Effector CD8-positive, alpha-beta T cell (primary cell): ENCODE measurements at places on chromosomes 4 and X.

DNA sequence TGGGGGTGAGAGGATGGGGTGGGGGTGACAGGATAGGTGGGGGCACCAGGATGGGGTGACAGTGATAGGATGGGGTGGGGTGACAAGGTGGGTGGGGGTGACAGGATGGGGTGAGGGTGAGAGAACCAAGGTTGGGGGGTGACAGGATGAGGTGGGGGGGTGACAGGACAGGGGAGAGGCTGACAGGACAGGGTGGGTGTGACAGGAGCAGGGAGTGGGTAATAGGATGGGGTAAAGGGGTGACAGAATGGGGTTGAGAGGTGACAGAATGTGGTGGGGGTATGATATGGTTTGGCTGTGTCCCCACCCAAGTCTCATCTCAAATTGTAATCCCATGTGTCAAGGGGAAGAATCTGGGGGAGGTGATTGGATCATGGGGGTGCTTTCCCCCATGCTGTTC, 26.0 kb downstream of the RNF212 start:
- no peak for DNase-seq

GRCh38 chr4:44448521-44449461, at the start of gene KCTD8:
TSS of gene KCTD8 (minus strand) at chr4:44448809.
- no peak for DNase-seq

DNA sequence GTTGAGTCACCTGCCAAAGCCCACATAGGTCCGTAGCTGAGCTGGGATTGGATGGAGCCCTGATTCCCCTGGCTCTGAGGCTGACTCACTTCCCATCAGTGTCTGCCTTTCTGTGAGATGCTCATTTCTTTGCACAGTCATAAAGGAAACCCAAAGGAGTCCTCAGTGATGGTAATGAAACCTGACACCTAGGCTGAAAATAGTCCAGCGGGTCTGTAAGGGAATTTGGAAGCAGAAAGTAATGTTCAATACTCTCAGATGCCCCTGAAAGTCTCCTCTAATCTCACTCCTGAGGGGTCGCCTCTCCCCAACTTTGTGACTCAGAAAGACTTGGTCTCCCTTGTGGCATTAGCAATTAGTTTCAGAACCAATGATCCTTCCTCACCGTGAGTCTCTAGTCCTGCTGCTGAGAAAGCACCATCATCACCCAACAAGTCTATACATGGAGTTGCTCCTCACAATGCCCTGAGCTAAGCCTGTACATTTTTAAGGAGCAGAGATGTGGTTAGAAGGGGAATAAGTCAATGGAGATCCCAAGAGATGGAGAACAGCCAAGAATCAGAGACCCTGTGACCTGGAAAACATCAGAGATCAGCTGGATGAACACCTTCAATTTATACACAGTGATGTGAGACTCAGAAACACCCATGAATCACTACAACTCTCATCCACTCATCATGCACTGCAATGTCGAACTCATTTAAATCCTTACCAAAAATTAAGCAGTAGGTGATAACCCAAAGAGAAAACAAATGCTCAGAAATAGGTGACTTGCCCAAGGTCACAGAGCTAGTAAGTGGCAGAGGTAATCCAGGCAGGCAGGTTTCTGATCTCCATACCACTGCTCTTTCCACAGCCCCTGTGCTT, 219.0 kb upstream of the CPEB2 start:
- DNase-seq = no peak

GRCh38 chrX:65014230-65014629, 38.0 kb upstream of the ZC4H2 start:
- DNase-seq = no peak

- no peak for DNase-seq
Measured at GRCh38 chrX:137194164-137194563, 160.4 kb upstream of the GPR101 start.

DNA sequence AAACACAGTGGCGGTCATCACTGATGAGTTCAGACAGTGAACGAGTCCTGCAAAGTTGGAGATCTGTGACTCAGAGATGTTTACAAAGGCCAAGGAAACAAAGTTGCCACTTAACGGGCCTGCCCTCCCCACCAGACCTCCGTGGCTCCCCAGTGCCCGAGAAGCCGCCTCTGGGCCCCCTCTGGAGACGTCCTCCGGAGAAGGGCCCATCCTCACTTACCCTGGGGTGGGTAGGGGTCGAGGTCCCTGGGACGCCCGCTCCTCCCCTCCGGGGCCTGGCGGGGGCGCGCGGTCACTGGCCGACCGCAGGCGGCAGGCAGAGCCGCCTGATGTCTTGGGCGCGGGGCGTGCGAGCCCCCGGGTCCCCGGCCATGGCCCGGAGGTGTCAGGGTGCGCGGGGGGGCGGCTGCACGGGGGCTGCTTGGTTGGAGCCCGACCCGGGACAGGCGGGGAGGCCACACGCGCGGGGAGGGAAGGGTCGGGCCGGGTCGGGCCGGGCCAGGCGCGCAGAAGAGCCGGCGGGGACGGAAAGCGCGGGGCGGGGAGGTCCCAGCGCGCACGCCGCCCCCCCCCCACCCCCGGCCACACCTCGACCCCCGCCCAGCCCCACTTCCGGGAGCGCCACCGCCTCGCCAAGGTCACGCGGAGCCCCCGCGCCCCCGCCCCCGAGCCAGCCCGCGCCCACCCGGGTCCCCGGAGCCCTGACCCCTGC, 529 bp downstream of the DHRSX start:
- DNase-seq = no peak

DNA sequence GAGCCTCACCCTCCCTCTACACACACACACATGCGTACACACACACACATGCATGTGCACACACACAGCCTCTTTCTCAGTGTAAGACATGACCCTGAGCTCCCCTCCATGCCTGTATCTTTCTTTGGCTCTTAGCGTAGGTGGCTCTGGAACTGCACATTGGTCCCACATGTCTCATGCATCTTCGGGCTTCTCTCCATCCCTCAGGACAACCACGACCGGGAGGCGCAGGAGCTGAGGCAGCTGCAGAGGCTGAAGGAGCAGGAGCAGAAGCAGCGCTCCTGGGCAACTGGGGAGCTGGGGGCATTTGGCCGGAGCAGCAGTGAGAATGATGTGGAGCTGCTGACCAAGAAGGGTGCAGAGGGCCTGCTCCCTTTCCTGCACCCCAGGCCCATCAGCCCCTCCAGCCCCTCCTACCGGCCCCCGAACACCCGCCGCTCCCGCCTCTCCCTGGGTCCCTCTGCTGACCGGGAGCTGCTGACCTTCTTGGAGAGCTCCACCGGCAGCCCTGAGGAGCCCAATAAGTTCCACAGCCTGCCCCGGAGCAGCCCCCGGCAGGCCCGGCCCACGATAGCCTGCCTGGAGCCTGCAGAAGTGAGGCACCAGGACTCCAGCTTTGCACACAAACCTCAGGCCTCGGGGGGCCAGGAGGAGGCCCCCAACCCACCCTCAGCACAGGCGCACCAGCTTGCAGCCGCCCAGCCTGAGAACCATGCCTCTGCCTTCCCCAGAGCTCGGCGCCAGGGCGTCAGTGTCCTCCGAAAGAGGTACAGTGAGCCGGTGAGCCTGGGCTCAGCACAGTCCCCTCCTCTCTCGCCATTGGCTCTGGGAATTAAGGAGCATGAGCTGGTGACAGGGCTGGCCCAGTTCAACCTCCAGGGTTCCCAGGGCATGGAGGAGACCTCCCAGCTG, 38.6 kb downstream of the FHDC1 start:
- no peak for DNase-seq

- no peak for DNase-seq
Measured at GRCh38 chr4:98508829-98509598, 149.4 kb downstream of the TSPAN5 start.

DNA sequence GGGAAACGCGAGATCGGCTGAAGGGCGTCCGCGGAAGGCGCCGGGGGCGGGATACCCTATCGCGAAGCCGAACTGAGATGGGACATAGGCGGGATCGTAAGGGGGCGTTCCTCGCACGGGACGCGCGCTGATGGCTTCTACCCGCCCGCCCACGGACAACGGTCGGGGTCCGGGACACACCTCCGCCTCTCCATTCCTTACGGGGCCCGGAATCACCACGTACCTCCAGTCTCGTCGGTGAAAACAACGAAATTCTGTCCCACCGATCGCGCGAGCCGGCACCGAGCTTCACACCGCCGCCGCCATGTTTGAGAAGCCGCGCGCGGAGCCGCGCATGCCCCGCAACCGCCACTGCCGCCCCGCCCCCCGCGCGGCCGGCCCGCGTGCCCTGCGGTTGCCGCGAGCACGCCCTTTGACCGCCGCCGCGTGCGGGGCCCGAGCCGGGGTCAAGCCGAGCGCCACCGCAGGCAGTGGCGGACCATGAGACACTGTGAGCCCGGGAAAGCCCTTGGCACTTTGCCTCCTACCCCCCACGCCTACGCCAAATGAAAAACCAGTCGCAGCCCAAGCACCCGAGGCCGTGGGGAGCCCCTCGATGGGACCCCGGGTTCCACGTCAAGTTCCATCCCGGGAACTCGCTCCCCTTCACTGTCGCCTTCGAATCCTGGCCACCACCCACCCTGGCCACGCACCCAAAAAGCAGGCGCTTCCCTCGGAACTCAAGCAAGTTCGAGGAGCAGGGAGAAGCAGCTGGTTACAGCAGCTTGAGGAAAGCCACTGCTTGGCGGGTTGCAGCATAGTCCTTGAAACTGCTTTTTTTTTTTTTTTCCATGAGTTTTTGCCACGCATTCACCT, at the start of gene SCML2:
Gene SCML2 (minus strand): TSS at position 320 of the 855 bp plus-strand sequence. CDS start 20,617 bp downstream, outside the sequence.
- DNase-seq = peak; percentile 2

- DNase-seq = no peak
Measured at GRCh38 chr4:172851534-172851933, 317.1 kb upstream of the GALNT7 start.

DNA sequence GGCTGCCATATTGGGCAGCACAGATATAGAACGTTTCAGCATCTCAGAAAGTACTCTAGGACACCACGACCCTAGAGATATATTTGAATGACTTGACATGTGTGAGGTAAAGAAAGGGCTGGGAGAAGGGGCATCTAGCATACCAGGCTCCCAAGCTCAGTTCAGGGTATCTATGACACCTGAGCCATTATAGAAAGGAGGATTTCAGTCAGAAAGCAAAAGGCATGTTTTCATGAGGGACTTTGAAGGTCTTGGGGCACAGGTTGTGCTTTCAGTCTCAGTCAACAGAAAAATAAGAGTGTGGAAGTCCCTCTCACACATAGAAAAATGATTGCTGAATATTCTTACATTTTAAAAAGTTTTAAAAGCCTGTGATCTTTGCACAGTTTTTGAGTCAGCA, 51.6 kb downstream of the NIPAL1 start:
- DNase-seq = no peak

DNA sequence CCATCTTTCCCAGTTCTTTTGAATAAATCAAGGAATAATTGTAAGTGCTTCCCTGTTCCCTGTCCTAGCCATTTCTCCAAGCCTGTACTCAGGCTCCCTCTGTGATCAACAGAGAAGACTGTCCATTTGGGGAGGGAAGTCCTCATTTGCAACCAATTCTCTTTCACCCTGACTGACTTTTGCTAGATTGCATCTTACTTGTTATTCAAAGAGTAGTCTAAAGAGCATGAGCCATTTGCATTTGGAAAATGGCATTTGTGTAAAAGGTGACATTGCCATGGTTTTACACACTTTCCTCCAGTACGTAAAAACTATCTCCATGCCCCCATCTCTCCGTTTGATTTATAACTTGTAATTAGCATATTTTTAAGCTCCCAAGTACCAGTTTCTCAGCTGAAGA, 110.6 kb downstream of the MBNL3 start:
- DNase-seq = no peak

- no peak for DNase-seq
Measured at GRCh38 chr4:183996868-183997267, 91.8 kb downstream of the STOX2 start.

DNA sequence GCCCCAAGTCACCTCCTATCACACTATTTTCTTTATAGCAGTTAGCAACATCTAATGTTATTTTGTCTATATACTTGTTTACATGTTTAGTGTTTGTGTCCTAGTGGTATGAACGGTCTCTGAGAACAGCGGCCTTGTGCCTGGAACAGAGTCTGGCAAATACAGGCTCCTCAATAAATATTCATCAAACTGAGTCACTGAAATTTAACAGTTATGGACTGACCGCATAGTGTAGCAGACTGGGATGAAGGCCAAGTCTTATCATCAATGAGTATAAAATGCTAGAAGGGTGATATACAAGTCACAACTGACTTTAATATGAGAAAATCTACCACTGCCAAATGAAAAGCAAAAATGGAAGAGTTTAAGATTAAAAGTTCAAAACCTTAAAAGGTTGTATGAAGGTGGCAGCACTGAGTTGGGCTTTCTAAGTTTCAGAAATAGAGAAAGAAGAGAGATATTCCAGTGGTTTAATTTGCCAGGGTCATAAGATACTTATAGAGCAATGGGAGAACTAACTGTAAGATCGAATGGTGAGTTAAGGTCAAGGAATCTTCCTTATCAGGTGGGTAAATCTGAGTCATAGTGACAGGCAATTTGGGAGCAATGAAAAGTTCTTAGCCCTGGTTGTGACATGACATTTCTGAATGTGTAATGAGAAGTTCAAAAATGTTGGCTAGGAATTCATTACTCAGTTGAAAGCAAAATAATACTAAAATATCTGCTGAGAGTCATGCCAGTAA, 34.9 kb downstream of the ELOVL6 start:
- DNase-seq = no peak

- DNase-seq = no peak
Measured at GRCh38 chr4:4735136-4735750, 124.2 kb upstream of the MSX1 start.

GRCh38 chr4:76492055-76492454, 57.0 kb downstream of the SHROOM3 start:
- no peak for DNase-seq

GRCh38 chr4:7160439-7160838, 31.9 kb upstream of the SORCS2 start:
- DNase-seq = no peak

DNA sequence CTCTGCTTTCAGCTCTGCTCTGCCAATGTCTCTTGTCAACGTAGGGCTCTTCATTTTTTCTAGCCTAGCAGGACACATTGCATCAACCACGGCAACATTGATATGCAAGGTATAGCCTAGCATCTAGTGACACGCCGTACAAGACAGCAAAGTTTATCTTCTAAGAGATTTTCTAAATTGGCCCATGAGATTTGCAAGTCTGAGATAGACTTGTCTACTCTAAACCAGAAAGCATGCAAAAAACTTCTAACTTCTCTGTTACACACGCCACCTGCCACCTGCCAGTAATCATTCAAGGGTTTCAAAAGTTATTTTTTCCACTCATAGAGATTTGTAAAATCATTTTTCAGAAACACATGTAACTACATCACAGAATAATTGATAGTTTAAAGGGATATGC, 1265.7 kb downstream of the C4orf33 start:
- no peak for DNase-seq

GRCh38 chr4:116688536-116688935, 396.8 kb downstream of the TRAM1L1 start:
- no peak for DNase-seq

GRCh38 chr4:176031922-176032321, 33.7 kb upstream of the WDR17 start:
- DNase-seq = no peak

DNA sequence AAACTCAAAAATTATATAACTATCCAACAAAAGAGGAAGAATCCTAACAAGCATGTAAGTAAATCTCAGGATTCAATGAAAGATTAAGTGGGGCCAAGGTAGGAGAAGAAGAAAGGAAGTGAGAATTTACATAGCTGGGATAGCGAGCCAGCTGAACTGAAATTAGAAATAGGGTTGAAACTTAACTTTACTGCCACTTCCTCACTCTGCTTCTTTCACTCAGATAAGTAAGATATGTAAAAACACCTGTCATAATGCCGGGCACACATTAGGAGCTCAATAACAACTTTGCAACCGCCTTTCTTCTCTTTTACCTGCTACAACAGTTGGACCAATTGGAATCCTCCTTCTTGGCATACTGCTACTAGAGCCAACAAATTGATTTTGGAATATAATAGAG, 129.4 kb downstream of the CNKSR2 start:
- no peak for DNase-seq
